ENCODE measurements at places on chromosomes 11 and 22. TPM values are rescaled to one million over a fixed set of nuclear protein-coding genes. Genes with fewer than 3 reads are reported as not detected.

Gene GAB2
- 14.0 TPM for total RNA-seq

Gene SCGB1D2
- not detected for total RNA-seq

Gene VWCE
- total RNA-seq: 1.6 TPM

Gene DEPDC5
- 11.6 TPM for total RNA-seq

Gene FHIP1B
- total RNA-seq: 9.5 TPM

Gene C22orf31
- not detected for total RNA-seq

Gene KRTAP5-5
- total RNA-seq: not detected

Gene MS4A2
- not detected for total RNA-seq

Gene RIMBP3C
- 0.59 TPM for total RNA-seq

Gene ADAMTS8
- not detected for total RNA-seq

Gene SOX10
- total RNA-seq: not detected

Gene RIMBP3B
- total RNA-seq: not detected

Gene ART5
- total RNA-seq: not detected

Gene SLC1A2
- 0.30 TPM for total RNA-seq
